ENCODE measurements at places on chromosomes 13 and 19.

GRCh38 chr19:11596156-11596555 is 1.1 kb upstream of the ZNF627 start:
- no peak for DNase-seq

DNA sequence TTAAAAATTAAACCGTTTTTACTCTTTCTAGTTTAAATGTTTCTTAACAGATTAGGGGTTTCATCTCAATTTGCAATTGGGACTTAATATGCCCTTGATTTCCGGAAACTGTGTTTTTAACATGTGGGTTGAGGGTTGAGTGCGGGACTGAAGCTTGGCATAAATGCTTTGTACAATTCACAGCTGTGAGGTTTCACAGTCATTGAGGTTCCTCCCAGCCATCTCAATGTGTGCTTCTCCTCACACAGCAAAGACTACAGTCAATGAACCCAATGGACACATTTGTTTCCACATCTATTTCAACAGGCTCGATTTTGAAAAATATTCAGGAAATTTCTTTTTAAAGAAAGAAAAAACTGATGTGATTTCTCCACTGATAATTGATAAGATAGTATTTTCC is 328.6 kb downstream of the TBC1D4 start:
- DNase-seq = no peak

DNA sequence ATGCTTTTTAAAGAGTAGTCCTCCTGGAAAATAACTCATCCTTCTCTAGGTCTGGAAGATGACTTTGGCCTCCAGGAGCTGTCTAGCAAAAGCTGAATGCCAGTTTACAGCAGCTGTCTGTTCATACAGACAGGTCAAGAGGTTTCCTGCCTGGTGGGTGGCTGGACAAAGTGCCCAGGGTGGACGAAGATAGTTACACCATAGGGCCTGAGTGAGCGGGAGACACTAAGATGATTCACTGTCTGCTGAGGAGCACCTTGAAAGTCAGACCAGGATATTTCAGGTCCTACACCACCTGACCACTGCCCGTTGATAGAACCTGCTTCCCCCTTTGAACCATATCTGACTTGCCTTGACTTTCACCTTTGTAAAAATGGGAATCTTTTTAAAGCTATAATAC is 49.2 kb upstream of the RCBTB2 start:
- DNase-seq = no peak

GRCh38 chr13:44404261-44405132 is 30.9 kb downstream of the SERP2 start:
- no peak for DNase-seq
